Esophagus squamous epithelium (tissue), 5 donors: ENCODE measurements at places on chromosomes 12 and 14. TPM values are rescaled to one million over a fixed set of nuclear protein-coding genes. Genes with fewer than 3 reads are reported as not detected.
A peak's percentile ranks its signal among the peaks of the same experiment; 100 is the strongest.

DNA sequence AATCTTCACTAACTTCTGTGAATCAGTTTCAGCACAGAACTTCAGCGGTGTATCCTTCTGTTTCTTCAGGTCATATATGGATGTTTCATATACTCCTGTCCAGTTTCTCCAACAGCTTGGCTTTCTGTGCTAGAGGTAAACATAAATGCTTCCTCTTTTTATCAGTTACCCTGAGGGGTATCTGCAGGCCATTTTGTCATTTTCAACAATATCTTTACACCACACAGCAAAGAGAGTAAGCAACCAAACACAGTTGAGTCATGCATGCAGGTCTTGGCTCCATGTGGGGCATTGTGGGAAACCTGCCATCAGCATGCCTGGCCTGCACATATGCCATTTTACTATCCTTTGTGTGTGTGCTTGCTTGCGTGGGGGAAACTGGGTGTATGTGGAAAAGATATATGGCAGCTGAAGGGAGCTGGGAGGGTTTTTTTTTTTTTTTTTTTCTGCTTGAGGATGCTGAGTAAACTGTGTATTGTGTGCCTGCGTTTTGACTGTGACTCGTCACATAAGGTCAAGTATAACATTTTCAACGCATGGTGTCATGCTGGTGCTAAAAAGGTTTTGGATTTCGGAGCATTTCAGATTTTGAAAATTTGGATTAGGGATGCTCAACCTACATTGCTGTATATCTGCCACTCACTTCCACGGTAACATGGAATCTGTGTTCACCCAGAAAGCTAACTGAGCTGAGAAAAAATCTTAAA lies 56.1 kb upstream of the YARS2 start:
- H3K4me1 ChIP-seq = no peaks in the 10 kb centered on the region
- no peak overlapping the region for H3K27ac ChIP-seq
- no peak for DNase-seq
- H3K4me3 ChIP-seq = no peak overlapping the region

The SYT1 gene
- total RNA-seq = not detected

The AQP2 gene
- not detected for total RNA-seq

The AICDA gene
- total RNA-seq = not detected

GRCh38 chr12:64733857-64734256 lies 25.3 kb downstream of the GNS start:
- peaks cover 3% of the 10 kb centered on the region for H3K4me1 ChIP-seq
- H3K27ac ChIP-seq = no peak overlapping the region
- no peaks in the 10 kb centered on the region for H3K27me3 ChIP-seq
- peaks cover 66% of the 10 kb centered on the region for H3K36me3 ChIP-seq
- no peak overlapping the region for H3K4me3 ChIP-seq

GRCh38 chr14:51336734-51337133 lies 96.7 kb downstream of the TMX1 start:
- DNase-seq = no peak
- peak overlapping the region; percentile 38 for H3K27ac ChIP-seq
- H3K27me3 ChIP-seq = no peaks in the 10 kb centered on the region
- H3K4me3 ChIP-seq = no peak overlapping the region
- H3K36me3 ChIP-seq = no peaks in the 10 kb centered on the region

- no peak for DNase-seq
- H3K4me3 ChIP-seq = no peak overlapping the region
- no peaks in the 10 kb centered on the region for H3K4me1 ChIP-seq
- no peak overlapping the region for H3K27ac ChIP-seq
- H3K27me3 ChIP-seq = no peaks in the 10 kb centered on the region
Measured at GRCh38 chr12:130742112-130742511, 26.0 kb upstream of the RIMBP2 start.

DNA sequence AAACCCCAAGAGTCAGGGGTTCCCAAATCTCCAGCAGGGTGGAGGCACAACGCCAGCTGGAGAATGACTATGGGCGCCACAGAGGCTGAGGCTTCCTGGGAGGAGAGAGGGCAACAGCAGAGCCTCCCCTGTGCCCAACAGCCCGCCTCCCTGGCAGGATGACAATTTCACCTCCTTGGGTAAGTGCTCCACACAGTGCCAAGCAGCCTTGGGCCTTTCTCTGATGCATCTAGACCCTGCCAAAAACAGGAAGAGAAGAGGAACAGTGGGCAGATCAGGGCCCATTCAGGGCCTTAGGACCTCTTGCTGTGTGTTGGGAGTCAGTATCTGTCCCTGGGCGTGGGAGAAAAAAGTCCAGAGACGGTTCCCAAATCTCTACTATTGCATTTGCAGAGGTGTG lies 5.0 kb upstream of the OR10P1 start:
- no peaks in the 10 kb centered on the region for H3K4me1 ChIP-seq
- no peaks in the 10 kb centered on the region for H3K36me3 ChIP-seq
- DNase-seq = no peak
- H3K4me3 ChIP-seq = no peak overlapping the region
- H3K27me3 ChIP-seq = no peaks in the 10 kb centered on the region

DNA sequence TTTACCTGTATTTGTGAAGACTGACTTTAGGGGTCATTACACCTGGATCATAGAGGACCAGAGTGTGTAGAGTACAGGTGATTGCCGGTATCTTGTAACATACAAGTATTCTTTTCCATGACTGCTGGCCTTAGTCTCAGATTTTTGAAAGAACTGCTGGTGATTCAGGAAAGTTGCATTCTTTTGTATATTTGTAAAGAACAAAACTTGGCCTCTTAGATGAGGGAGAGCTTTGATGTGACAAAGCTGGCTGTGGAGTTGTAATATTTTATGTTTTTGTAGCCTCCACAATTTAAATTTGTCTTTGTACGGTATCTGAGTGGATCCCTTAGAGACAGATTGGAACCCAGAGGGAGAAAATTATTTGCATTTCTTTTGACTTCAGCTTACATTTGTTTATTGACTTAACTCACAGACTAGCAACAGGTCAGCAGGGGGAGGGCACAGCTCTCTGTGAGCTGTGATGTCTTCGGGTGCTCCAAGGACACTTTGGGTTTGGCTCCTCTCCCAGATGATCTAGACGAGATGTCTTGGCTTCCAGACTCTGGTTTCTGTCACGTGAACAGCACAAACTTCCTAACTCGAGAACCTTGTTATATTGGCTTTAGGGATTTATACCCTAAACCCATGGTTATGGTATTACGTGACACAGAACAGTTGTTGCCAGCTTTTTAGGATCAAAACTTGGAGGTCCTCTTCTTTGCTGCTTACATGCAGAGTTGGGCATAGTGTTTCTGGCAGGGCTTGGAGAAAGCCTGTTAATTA lies 65.9 kb downstream of the DAAM1 start:
- no peaks in the 10 kb centered on the region for H3K36me3 ChIP-seq
- no peak for DNase-seq
- no peak overlapping the region for H3K4me3 ChIP-seq
- peak overlapping the region; percentile 56 for H3K27ac ChIP-seq
